ENCODE measurements at places on chromosomes 1 and 21.

DNA sequence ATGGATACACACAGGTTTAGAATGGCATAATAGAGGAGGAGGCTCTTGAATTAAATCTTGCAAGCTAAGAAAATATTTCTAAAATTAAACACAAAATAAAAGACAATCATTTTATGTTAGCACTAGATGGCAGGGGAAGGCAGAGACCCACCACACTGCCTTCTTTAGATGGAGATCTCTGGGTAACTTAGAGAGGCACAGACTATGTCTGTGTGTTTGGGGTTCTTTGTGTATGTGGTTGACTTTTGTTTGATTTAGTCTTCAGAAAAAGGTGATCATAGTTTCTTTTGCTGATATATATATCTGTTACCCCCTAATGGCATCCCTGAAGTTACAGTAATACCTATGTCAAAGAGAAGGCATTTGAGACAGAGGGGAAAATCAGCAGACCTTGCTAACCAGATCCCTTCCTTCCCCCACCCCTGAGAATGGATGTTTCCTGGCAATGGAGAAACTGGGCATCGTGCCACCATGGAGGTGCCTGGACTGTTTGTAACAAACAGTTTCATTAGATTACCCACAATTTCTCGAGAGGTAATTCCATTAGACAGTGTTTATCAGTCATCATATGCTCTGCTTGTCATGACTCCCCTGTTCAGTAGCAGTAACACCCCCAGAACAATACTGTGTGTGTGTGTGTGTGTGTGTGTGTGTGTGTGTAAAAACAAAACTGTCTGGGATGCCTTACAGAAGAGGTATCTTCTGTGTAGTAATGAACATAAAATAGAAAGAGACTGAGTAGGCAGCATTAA, 228.3 kb upstream of the DEPDC1 start:
- no peak for DNase-seq

- no peak for DNase-seq
These were observed 3.8 kb downstream of the NCDN start for GRCh38 chr1:35561297-35561971.

DNA sequence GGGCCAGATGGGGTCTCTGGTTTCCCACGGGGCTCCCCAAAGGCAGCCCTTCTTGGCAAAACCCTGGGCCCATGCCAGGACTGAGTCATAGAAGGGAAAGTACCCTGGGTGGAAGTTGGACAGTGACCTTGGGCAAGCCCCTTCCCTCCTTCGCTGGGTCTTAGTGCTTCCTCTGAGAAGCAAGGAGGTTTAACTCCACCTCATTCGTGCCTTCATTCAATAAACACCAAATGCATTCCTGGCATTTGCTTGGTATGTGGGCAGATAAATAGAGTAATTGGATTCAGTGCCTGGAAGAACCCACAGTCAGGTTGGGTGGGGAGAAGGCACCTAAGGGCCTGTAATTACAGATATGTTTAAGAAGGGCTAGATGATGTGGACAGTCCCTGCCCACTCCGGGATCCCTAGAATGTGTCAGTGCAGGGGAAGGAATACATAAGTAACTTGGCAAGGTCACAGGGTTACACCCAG, 36.3 kb upstream of the CITED4 start:
- DNase-seq = no peak

DNA sequence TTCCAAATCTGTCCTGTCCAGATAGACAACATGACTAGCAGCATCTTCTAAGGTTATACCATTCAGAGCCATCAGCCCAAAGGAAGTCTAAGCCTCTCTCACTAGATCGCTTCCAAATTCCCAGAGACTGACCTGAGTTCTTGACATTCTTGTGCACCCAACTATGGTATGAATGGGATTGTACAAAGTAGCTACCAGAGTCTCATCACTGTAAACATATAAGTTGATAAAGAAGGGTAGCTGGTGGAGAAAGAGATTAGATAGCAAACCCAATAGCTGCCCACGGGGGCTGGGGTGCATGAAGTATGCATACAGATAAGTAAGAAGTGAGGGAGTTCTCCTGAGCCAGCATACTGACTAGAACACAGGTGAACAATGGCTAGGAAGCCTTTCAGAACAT, 180.0 kb downstream of the PLPP3 start:
- DNase-seq = no peak

GRCh38 chr1:26945728-26946127, 14.5 kb downstream of the KDF1 start:
- no peak for DNase-seq

GRCh38 chr1:178180405-178180804, 86.5 kb downstream of the RASAL2 start:
- DNase-seq = no peak

DNA sequence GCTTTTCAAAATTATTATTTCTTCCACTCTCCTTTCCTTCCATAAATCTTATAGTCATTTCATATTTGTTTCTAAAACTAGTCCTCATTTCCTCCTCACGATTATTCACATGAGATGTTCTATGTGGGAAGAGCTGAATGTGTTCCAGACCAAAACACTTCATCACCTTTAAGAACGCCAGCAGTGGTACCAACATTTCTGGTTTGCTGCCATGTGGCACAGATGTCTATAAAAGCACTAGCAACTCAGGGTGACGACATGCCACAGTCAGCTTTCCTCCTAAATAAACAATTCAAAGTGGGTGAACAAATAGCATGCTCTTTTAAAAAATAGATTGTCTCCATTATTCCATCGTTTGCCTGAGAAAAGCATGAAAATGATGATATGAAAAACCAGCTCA, 1217.8 kb upstream of the ADGRL2 start:
- no peak for DNase-seq

- no peak for DNase-seq
These were observed 276.0 kb downstream of the ASTN1 start for GRCh38 chr1:176888471-176889032.

- no peak for DNase-seq
These were observed 1.9 kb downstream of the TOR1AIP2 start for GRCh38 chr1:179875596-179876299.

DNA sequence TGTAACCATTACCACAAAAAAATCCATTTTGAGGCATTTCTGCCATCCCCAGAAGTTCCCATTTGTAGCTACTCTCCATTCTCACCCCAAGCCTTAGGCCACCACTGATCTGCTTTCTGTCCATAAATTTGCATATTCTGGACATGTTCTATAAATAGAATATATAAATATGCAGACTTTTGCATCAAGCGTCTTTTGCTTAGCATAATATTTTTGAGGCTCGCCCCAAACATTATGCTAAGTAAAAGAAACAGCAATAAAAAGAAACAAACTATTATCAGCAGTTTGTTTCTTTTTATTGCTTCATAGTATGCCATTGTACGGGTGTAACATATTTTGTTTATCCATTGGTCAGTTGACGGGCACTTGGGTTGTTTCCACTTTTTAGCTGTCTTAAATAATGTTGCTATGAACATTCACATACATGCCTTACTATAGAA, 7.9 kb downstream of the TFAP2E start:
- DNase-seq = no peak

DNA sequence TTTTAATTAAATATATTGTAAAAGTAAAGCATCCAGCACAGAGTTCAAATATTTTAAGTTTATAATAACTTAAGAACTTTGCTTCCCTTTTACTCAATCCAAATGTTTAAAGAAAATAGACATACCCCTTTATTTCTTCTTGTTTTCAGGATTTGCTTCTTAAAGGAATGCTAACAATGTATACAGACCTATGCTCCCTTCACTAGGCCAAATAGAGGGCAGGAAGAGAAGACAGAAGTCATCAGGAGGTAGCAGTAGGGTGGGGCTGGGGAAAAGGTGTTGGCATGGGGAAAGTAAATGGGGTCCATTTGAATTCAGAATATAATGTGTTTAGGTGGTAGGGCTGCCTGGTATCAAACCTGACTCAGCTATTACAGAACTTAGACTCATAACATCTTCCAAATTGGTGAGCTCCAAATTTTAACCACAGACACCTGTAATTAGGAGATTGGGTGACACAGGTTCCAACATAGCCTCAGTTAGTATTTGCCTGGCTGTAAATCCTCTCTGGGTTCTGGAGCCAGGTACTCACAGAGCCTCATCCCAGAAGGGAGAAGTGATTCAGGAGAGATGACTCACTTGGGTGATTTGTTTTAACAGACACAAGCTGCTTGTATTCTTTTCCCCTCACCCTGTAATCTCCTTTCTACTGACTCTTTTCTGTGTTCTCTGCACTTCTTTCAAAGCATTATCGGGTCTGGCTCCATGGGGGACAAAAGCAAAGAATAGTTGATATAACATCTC, 60.1 kb upstream of the DUSP10 start:
- no peak for DNase-seq

- no peak for DNase-seq
These were observed 73.3 kb upstream of the ZC3H11B start for GRCh38 chr1:219686171-219686570.

GRCh38 chr21:16291296-16291695, 561.5 kb downstream of the USP25 start:
- DNase-seq = no peak

DNA sequence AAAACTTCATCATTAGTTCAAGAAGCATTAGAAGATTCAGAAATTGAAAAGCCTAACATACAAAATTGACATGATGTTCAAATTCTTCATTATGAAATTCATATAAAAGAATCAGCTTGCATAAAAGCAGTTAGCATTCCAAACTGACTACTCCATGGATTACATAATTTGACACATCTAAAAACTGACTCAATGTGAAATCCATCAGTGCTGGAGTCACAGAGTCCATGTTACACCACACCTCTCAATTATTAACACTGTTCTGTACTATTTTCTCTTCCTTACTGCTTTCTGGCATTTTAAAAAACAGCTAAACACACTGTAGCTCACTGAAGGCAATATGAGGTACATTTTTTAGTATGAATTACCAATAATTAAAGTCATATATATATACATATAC, 28.0 kb downstream of the ARHGAP29 start:
- DNase-seq = no peak

- DNase-seq = no peak
These were observed 128.3 kb downstream of the TMEM53 start for GRCh38 chr1:44545961-44546360.

- no peak for DNase-seq
These were observed 264.0 kb upstream of the CAMK1G start for GRCh38 chr1:209319549-209319948.

GRCh38 chr1:41313661-41314131, 47.5 kb upstream of the FOXO6 start:
- DNase-seq = peak; percentile 5

DNA sequence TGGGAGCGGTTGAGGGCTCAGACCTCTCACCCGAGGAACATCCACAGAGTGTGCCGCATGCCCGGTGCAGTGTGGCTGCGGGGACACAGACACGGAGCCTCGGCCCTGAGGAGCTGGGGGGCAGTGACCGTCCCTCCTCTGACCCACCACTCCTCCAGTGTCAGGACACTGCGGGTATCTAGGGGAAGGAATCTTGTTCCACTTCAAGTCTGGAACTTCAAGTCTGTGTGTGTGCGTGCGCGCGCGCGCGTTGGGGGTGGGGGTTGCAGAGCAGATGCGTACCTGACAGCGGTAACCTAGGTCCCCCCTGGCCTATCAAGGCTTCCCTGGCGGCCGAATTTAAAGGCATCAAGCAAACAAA, 17.3 kb downstream of the PCSK9 start:
- no peak for DNase-seq

DNA sequence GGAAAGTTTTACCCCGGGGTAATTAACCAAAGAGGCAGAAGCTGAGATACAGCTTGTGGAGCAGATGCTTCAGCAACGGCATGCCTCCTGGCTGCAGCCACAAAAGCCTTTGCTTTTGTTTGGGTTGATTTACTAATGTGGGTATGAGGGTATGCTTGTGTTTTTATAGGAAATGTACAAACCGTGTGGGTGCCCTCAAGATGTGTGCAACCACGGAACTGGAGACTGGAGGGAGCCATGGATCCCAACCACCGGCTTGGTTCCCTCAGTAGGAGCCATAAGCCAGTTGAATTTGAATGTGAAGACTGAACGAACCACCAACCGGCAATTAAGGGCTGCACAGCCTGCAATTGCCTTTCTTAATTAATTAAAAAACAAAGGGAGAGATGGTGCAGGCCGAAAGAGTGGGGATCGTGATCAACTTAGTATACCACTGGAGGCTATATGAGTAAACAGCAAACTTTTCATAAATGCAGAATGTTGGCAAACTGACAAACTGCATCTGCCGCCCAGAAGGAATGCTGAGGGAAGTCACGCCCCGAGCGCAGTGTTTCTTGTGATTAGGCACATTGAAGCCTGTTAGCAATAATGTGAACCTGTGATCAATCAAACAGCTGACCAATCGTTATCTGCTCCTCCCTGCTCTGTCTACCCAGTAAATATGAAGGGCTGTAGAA, 104.1 kb downstream of the DISP1 start:
- no peak for DNase-seq

- DNase-seq = no peak
These were observed 135.7 kb upstream of the L1TD1 start for GRCh38 chr1:62058956-62059355.

Measured in stimulated activated CD8-positive, alpha-beta memory T cell treated with anti-CD3 and anti-CD28 coated beads, Interleukin-2, amount 100 ng/mL, for 48 hours (primary cell).